Activated naive CD4-positive, alpha-beta T cell treated with anti-CD3 and anti-CD28 coated beads, Interleukin-2, amount 10 ng/mL, durations not matched to agents 7 days and 5 days (primary cell): ENCODE measurements at places on chromosomes 6 and 20.
A peak's percentile ranks its signal among the peaks of the same experiment; 100 is the strongest.

GRCh38 chr20:29301624-29302259, 1955.7 kb upstream of the DEFB115 start:
- DNase-seq: no peak

DNA sequence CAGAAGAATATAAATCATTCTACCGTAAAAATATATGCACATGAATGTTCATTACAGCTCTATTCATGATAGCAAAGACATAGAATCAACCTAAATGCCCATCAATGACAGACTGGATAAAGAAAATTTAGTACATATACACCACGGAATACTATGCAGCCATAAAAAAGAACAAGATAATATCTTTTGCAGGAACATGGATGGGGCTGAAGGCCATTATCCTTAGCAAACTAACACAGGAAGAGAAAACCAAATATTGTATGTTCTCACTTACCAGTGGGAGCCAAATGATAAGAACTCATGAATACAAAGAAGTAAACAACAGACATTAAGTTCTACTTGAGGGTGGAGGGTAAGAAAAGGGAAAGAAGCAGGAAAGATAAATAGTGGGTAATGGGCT, 8.4 kb downstream of the KHDC1L start:
- DNase-seq: no peak

GRCh38 chr20:34806255-34806654, 19.2 kb downstream of the NCOA6 start:
- no peak for DNase-seq

DNA sequence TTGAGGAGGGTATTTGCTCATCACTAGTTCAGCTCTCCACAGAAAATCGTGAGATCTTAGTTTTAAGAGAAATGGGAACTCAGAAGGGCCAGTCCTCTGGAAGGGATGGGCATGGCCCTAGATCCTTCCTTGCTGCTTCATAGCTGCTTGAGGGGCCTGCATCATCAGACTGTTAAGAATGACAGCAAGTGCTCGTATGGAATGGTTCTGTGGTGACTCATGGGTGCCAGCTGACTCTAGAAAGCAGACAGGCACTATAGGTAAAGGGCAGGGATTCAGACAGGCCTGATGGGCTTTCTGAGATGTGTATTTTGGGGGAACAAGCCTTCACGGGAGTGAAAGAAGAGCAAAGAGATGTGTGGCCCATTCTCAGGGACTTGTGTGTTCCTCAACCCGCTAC, 90.8 kb downstream of the MYLK4 start:
- DNase-seq: no peak

- DNase-seq: no peak
Observed at GRCh38 chr20:12152996-12153395, 235.3 kb downstream of the BTBD3 start.

DNA sequence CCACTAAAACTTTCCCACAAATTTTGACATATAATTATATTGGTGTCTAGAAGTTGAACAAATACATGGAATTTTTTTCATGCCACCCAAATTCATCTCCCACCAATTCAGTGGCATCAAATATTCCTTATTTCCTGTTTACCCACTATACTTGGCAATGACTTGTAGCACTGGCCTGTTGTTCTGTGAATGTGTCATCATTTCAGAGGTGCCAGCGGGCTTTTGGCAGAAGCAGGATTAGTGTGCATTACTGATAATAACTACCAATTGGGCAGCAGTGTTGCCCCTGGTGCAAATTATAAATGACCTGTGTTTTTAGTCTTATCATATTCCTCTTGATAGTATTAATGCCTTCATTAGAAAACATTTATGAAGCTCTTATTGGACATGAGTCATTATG, 121.3 kb downstream of the TFAP2B start:
- no peak for DNase-seq

- no peak for DNase-seq
Observed at GRCh38 chr20:42864116-42864515, 325.6 kb downstream of the PTPRT start.

DNA sequence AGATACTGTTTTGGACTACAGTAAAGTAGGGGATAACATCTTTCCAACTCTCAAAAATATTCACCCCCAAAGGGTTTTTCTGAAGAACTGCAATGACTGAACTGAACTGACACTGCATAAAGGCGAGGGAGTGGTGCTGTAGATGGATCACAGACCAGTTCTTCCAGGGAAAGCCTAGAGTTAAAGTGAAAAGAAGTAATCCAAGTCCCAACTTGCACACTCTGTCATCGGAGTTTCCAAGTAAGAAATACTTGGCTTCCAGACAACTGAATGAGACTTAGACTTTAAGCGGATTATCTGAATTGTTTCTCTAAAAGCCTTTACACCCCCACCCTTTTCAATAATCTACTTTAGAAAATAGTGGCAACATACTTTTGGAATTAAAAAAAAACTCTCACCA, 134.1 kb upstream of the PREP start:
- no peak for DNase-seq

GRCh38 chr20:44856856-44857448, 28.6 kb upstream of the YWHAB start:
- DNase-seq: no peak

DNA sequence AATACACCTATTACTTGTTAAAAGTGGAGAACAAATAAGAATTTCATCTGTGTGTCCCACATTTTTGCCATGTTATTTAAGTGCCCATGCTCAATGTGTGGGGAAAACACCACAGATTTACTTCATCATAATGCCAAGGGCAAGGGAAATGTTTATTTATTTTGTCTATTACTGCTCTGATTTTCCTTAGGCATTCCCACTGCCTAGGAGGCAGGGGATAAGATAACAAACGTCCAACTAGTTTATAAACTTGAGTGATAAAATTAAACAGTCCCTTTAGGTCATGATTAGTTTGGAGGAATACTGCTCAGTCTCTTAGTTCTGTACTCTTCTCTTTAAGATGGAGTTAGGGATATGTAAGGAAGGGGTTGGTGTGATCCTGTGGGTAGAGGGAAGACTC, 598.4 kb upstream of the MARCKS start:
- no peak for DNase-seq

- DNase-seq: peak; percentile 29
Observed at GRCh38 chr20:4711511-4711910, 10.2 kb upstream of the PRND start.

DNA sequence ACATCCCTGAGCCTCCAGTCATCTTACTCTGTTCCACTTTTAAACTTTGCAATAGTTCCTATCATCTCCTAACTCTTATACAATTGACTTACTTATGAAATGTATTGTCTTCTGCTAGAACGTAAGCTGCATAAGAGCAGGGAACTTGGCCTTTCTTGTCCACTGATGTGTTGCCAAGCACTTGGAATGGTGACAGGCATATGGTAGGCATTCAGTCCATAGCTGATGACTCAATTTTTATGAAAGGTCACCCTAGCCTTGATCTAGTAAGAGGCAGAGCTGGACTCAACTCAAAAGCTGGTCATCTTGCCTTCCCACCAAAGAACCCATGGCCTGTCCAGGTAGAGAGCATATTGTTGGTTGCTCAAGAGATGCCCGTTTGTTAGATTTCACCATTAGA, 82.4 kb upstream of the FAM184A start:
- DNase-seq: no peak

GRCh38 chr6:100998111-100998510, 117.0 kb upstream of the ASCC3 start:
- no peak for DNase-seq

DNA sequence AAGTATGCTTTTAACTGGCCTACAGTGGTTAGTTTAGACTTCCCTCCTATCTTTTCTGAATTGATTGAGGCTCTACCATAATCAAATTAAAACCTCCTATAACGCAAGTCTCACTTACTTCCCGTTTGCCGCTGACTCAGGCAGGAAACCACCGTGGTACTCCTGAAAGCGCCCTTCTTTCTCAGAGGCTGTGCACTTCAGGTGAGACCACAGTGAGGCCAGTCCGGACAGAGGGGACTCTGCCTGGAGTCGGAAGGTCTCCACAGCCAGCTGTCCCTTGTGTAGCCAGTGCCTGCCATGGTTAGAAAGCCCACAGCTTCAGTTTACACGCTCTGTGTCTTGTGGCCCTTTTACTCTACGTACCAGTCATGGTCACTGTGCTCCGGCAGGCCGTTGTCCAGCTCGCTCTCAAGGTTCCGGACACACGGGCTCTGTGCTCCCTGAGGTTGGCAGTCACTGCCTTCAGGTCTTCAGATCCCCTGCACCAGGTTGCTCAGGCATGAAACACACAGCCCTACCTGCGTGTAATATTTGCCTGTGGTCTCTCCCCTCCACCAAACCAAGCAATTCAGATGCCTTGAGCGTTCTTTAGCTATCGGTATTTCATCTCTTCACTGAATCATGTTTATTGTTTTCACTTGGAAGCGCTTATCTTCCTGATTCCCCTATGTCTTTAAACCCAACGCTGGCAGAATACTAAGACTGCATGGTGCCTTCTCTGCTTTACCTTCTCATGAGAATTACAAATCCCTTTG, 178.8 kb downstream of the SMOC2 start:
- DNase-seq: peak; percentile 25

- DNase-seq: no peak
Observed at GRCh38 chr20:49672096-49672664, 41.5 kb downstream of the B4GALT5 start.
